ENCODE measurements at places on chromosomes 2 and 18.

- no peak for DNase-seq
These were observed 36.3 kb downstream of the SMAD4 start for GRCh38 chr18:51066273-51066672.

DNA sequence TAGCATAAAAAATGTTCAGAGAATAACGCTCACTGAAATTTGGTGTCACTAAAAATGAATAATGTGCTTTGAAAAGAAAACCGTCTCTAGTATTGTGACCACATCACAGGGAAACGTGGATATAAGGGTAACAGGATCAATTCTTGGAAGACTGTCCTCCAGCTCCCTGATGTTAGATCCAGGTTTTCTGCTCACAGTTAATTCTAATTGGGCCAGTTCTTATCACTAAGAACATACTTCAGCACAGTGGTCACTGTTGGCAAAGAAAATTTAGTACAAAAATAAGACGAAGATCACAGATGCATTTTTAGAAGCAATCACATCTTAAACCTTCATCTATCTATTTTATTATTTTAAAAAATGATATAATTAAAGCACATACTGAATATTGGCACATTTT, 57.0 kb upstream of the CD226 start:
- DNase-seq: no peak

DNA sequence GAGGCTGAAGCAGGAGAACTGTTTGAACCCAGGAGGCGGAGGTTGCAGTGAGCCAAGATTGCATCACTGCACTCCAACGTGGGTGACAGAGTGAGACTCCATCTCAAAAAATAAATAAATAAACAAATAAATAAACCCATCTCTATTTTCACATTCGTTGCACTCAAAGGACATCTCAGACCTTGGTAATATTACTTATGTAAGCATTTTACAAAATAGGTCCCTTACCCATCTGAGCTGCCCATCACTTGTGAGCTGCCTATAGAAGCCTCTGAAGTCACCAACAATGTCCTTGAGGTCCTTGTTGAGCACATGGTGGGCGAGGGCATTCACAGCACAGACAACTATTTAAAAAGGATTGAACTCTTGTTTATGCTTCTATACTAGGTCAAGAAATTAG, 15.4 kb downstream of the ENOSF1 start:
- no peak for DNase-seq

GRCh38 chr2:37833423-37833822, 91.7 kb upstream of the RMDN2 start:
- DNase-seq: no peak

DNA sequence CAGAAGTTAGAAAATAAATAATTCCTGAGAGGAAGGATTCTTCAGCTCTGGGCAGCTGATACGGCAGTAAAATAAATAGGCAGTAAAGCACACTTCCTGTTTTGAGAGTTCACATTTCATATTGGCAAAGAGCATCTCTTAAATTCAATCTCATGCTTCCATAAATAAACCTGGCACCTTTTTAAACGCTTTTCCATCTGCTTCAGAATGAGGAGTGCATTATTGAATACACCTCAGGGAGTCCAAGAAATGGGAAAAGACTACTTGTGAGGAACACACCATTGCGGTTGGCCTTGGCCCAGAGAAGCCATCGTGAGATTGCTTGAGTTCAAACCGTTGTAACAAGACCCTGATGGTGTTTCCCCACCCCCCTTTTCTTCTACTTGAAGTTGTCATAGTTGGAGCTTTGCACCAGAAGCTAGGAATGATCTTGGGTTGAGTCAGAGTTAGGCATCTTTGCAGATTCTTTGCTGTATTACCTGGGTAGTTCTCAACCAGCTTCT, 123.9 kb downstream of the RDH14 start:
- DNase-seq: no peak

- no peak for DNase-seq
These were observed 91.0 kb downstream of the TMEM185B start for GRCh38 chr2:120132190-120132589.

DNA sequence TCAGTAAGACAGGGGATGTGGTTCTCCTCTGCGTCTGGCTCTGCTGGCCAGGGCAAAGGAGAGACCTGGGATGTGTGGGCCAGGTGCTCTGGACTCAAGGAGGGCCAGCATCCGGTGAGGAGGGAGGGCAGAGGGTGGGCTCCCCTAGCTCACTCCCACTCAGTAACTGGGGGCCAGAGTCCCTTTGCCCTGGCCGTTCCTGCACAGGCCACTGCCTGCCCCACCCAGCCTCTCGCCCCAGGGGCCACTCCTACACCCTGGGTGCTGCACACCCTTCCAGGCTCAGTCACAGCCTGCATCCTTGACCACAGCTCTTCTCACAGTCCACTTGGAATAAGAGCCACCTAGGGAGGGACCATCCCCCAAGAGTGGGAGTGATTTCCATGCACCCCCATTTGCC, 41.0 kb downstream of the SNED1 start:
- no peak for DNase-seq

DNA sequence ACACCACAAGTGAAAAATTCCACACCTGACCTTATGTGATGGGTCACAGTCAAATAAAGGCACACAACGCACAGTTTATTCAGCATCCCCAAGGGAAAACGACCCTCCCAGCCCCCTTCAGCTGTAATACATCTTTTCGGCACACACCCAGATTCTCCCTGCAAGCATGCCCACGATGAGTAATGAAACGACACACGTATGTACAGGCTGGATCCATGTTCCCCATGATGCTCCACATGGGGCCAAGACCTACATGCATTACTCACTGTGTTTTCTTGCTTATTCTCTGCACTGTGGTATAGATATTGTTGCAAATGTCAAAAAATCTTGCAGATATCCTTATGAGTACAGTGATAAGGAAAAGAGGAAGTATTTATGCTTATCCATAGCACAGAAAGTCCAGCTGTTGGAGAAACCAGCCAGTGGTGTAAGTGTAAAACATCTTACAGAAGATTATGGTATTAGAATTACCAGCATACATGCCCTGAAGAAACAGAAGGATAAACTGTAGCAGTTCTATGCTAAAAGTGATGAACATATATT, 32.5 kb upstream of the SGPP2 start:
- no peak for DNase-seq

- DNase-seq: no peak
These were observed 41.3 kb downstream of the PTPN4 start for GRCh38 chr2:119801040-119801439.

GRCh38 chr2:21773168-21773567, 649.4 kb downstream of the TDRD15 start:
- no peak for DNase-seq

DNA sequence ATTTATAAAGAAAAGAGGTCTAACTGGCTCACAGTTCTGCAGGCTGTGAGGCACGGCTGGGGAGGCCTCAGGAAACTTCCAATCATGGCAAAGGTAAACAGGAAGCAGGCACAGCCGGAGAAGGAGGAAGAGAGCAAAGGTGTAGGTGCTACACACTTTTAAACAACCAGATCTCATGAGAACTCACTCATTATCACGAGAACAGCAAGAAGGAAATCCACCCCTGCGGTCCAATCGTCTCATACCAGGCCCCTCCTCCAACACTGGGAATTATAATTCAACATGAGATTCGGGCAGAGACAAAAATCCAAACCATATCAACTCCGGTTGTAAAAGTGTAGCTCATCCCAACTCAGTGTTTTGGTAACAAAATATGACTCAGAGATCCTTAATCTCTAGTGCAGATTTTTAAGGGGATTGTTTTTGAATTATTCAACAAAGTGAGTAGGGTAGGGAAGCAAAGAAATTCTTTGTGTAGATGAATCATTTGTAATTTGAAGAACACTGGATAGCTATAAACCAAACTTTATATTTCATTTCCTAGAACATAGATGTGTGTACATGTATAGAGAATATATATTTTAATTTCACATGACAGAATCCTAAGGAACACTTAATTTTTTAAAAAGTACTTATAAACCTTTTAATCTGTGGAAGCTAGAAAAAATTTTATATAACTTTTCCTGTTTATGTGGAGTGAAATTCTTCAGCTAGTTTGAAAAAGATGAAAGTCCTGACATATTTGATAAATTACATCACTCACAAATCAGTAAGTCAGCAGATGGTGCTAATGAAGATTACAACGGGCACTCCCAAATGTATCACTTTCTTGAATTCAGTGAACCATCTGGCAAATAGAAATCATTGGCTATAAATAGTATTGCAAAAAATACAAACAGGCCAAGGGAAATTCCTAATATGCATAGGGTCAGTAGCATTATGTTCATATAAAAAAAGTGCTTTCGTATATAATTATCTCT, 130.1 kb downstream of the OLA1 start:
- DNase-seq: no peak

GRCh38 chr2:14322306-14322705, 310.2 kb upstream of the LRATD1 start:
- no peak for DNase-seq

GRCh38 chr2:234679301-234679740, 182.4 kb upstream of the ARL4C start:
- DNase-seq: no peak

DNA sequence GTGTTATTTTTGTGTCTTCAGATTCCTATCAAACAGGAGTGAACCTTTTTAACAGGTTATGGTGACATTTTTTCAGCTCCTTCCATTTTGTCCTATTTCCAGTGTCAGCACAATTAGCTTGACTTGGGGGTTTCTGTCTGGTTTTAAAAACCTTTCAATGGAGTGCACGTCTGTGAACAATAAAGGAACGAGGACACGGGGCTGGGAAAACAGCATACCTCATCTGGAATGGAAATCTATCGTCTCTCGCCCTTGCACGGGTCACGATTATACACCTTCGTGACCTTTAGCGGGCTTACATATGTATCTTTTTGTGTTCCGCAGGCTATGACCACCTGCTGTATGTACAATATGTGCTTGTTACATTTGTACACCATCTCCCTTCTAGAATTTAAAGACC, 2.3 kb upstream of the ZNF532 start:
- no peak for DNase-seq

DNA sequence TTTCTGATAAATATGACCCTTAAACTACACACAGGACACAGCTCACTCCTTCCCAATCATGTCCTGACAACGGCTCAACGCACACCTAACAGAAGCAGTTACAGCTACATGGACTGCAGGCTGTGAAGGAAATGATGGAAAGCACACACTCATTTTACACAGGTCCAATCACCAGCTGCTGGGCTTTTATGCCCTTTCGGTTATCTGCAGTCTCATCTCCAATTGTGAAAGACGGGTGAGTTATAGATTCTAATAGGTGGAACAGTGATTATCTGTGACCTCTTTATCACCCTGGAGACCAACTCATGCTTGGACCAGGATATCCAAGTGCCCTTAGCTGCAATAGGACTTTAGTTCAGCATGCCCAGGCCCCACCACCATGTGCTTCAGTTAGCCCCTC, 110.4 kb upstream of the CREB1 start:
- DNase-seq: no peak

DNA sequence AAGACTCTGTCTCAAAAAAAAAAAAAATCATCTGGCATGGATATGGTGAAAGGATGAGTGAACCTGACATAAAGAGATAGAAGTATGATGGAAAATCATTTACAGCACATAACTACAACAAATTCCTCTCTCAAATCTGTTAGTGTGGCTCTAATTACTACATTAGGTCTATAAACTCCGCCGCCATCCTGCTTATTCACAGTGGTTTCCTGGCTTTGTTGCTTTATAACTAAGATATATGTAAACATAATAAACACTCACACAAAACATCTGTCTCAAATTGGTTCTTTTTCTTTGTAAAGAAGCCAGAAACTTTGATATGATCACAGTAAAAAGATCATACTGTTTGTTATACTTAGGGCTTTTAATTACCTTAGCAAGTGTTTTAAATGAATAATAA, 412.6 kb upstream of the FAM98A start:
- no peak for DNase-seq

- DNase-seq: no peak
These were observed 100.1 kb downstream of the CRACDL start for GRCh38 chr2:98835831-98836385.

- no peak for DNase-seq
These were observed 114.4 kb upstream of the HAAO start for GRCh38 chr2:42906557-42907411.

DNA sequence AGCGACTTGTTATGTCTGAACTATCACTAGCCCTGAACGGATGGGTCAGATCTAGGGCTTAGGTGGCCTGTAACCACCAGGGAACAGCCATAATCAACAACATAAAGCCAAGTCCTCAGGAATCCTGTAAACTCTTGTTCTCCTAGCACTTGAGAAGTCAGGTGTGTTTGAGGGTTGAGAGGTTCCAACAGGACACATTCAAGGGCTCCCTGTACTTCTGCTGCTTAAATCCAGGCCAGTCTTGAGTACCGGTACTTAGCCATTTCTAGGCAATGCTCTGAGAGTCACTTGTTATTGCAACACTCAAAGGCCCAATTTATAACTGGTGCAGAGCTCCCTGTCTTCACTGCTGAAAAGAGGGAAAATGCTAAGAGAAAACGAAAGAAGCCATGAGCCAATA, 21.6 kb upstream of the SLC40A1 start:
- no peak for DNase-seq

DNA sequence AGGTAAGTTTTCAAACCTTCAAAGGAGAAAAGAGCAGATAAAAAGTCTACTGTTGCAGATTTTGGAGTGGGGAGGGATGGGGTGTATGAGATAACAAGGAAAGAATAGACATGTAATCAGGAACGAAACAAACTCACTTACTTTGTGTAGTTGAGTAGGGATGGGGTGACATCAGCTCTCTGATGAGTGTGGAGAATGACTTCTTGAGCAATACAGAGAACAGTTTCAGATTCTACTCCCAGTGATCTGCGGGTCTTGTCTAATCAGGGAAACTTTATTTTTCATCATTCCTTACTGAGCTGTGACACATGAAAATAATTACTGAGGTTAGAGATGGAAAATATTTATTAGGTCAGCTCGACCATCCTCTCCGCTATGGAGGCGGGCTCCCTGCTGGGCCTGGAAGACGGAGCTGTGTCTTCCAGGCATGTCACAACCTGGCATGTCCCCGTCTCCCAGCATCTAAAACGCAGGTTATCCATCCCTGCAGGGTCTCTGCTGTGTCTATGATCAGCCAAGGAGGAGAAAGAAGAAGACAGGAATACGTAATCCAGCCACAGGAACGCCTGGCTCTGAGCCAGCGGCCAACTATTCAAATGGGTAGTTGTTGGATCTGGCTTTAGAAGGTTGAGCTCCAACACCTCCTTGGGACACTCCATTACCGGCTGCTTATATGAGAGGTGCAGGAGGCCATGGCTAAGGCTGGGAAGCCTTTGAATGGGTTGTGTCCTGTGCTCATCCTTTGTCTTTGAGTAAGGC, 99.0 kb upstream of the SATB2 start:
- DNase-seq: no peak

DNA sequence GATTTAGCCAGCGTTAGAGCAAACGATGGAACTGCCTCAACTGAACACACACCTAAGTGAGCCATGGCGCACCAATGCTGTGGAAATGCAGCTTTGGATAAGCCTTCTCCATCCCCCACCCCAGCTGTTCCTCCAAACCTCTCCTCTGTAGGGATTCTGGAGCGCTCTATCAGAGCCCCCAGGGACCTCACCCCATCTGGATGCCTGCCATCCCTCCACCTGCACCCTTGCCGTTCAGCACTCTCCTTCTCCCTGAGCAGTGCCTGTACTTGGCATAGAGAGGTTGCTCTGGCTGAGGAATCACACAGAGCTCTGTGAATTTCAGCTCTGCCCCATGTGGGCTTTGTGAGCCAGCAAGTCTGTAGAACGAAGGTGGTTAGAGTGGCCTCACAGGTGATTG, 42.8 kb upstream of the INHBB start:
- no peak for DNase-seq

GRCh38 chr2:211982162-211982561, 556.4 kb downstream of the ERBB4 start:
- no peak for DNase-seq

- no peak for DNase-seq
These were observed 35.5 kb downstream of the SCN2A start for GRCh38 chr2:165274698-165275097.
